ENCODE measurements at places on chromosomes 7 and 10.

- no peak for DNase-seq
Observed at GRCh38 chr10:103513380-103514060, 20.0 kb downstream of the NEURL1 start.

- no peak for DNase-seq
Observed at GRCh38 chr7:99016196-99016595, 127.7 kb downstream of the SMURF1 start.

GRCh38 chr10:37436357-37436756 is 311.0 kb downstream of the ANKRD30A start:
- DNase-seq: no peak

- DNase-seq: no peak
Observed at GRCh38 chr10:88154596-88155250, 291.3 kb downstream of the PTEN start.

- no peak for DNase-seq
Observed at GRCh38 chr10:78911533-78912340, 157.0 kb upstream of the ZMIZ1 start.

GRCh38 chr7:154906736-154907355 is 96.1 kb downstream of the PAXIP1 start:
- no peak for DNase-seq

DNA sequence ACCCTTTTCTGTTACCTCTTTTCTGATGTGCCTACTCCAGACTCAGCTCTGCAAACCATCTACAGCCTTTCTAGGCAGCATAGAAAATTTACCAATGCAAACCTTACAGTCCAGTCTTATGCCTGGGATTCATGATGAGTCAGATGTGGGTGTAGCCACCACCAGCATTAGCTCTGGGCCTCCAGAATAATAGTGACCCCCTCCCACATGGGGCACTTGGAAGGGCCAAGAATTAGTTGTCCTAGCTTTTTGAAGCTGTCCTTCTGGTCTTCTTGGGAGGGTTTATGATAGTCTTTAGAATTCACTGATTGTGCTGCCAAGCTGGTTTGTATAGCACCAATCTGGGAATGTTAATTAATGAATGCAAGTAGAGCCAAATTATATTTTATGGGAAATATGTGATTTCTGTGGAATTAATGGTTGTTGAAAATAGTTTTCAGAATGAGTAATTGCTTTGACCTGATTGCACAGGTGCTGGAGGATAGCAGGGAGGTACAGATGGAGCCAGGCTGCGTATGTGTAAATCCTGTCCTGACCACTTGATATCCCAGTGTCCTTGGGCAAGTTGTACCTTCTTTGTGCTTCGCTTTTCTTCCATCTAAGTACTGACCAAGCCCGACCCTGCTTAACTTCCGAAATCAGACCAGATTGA is 94.8 kb downstream of the CPED1 start:
- no peak for DNase-seq

DNA sequence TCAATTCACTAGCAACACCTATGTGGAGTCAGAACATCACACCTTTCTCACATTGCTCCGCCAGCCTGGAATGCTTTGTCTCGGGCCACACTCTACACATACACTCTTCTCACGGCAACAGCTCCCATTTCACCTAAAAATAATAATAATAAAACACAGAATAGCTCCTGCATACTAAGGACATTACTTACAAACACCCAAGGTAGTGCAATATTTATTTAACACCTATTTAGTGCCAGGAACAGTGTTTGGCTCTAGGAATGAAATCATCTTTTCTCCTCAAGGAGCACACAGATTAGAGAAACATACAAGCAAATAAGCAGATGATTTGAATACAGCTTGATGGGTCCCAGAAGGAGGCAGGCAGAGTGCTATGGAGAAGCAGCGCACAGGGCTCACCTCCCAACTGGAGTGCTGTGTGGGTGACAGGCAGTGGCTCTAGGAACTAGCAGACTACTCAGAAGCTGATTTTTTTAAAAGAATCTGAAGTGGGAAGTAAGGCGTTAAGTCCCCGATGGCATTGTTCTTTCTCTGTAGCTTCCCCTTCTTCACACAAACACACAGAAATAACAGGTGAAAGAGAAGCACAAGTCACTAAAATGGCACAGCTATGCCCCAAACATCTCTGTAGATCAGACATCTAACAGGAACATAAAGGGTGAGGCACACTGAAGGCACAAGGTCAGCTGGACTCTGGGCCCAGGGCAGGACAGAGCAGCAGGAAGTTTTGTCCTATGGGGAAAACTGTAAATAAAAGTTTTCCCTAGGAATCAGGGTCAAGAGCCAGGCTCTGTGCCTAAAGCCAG is 16.7 kb downstream of the USP6NL start:
- no peak for DNase-seq

DNA sequence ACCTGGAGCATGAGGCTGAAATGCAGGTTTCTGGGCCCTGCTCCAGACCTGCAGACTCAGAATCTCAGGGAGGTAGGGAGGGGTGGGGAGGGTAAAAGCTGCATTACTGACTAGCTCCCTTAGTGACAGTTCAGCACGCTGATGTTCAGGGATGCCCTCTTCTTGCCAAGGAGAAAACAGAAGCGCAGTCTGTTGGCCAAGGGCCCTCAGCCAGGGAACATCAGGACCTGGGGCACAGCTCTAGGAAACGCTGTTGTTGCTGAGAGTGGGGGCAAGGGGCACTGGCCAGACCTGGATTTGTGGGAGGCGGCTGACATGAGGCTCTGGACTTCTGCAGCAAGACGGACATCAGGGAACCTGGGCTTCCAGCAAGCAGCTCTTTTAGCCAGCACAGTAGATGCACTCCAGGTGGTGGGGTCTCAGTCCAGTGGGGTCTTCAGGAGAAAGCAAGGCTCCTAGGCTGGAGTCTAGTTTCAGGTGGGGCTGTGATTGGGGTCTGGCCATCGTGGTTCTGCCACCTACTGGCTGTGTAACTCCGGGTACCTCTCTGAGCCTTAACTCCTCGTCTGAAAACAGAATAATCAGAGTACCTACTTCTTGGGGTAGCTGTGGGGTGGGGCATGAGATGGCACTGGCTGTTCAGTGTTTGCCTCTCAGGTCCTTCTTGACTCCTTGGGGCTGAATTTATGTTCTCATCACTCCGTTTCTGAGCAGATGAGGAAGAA is 72.9 kb upstream of the PRLHR start:
- no peak for DNase-seq

DNA sequence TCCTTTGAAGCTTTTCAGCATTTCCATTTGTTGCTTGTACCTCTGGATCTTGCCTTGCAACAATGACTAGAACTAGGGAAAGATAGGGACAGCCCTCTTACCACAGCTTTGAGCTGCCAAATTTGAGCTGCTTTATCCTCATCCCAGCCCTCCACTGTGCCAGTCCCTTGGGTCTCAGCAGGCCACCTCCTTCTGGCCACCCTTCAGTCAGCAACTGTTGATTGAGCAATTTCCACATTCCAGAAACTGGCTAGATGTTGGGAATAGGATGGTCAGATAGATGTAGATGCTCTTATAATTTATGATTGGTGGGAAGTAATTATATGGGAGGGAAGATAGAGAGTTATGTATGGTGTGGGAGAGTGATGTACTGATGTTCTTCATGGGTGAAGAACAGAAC is 100.1 kb downstream of the ST7 start:
- no peak for DNase-seq

DNA sequence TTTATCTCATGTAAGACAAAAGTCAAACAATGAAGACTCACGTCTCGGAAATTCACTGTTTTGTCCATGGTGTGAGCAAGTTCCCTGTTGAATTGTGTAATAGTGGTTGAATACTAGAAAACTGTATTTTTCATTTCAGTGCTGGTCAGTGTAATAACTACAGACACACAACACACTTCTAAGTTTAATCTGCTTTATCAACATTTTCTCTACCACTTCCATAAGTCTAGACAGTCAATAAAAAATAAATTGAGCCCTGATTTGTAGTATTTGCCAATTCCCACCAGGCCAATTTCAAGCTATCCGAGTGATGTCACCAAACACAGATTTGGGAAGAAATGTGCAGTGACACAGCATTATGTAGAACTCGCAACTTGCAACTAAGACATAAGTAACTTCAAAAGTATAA is 81.9 kb downstream of the GPR141 start:
- DNase-seq: no peak

DNA sequence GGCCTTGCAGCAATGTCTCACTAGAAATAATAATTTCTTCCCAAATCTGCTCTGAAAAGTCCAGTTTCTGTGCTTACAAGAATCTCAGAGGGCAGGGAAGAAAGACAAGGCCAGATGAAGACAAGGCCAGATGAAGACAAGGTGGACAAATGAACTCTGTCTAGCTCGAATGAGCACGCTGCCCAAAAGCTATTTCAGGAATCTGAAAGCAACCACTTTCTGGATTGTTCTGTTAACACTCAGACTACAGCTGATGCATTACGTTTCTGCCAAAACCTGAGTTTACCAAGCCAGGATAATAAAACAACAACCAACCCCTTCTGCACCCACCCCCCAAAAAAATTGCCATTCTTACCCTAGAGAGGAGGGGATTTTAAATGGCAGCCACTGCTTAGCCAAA is 1073.6 kb downstream of the SORCS3 start:
- DNase-seq: no peak
